ENCODE measurements at places on chromosomes 16 and 17. TPM values are rescaled to one million over a fixed set of nuclear protein-coding genes. Genes with fewer than 3 reads are reported as not detected.

DNA sequence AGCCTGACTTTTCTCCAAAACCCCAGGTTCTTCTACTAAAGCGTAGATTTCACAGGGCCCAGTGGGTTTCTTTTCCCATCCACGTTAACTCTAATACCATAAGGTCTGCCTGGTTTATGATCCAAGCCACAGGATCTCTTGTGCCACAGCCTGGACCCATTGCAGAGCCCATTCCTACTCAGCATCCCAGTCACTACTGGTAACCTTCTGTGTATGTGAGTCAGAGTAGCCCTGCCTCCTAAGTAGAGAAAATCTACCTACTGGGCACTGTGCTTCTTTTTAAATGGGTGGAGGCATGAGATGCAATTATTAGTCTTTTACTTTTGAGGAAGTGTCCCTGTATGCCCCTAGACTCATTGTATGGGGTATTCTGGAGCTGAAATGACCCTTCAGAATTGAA, 13.5 kb downstream of the CCL11 start:
- no peak for DNase-seq

DNA sequence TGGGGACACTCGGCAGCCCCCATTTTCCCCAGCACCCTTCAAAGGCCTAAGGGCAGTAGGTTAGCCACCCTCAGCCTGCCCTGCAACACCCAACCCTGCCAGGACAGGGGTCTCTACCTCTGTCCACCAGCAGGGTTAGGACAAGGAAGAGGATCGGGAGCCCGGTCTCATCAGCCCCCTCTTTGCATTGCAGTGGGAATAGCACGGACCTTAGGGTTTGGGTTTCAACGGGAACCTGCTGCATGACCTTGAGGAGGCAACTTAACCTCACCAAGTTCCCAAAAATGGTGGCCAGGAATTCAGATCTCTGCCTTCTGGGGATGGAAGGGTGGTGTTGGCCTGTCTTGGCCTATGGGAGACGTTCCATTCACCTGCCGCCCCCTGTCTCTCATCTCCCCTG, 20.2 kb upstream of the SPPL2C start:
- DNase-seq: no peak

GRCh38 chr16:81293909-81294802, 20.6 kb upstream of the GAN start:
- no peak for DNase-seq

DNA sequence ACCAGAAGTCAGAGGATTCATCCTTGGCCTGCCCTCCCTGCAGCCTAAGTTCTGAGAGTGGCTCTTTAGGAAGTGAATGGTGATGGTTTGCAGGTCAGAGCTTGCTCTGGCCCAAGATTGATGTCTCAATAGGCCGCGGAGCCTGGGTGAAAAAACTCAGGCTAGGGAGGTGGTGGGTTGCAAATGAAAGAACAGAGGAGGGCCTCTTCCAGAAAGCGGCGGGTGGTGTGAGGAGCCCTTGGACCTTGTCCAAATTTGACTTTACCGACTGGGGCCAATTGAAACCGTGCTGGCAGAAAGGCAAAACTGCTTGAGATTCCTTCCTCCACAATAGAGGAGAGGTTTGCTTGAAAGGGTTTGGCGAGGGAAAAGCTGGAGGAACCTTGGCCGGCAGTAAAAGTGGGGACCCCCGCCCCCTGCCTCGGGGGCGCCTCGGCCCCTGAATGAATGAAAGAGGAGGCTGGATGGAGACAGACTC, 331.3 kb downstream of the SEC14L1 start:
- peak; percentile 97 for DNase-seq

GRCh38 chr17:70254735-70255460, 85.6 kb downstream of the KCNJ2 start:
- DNase-seq: no peak

DNA sequence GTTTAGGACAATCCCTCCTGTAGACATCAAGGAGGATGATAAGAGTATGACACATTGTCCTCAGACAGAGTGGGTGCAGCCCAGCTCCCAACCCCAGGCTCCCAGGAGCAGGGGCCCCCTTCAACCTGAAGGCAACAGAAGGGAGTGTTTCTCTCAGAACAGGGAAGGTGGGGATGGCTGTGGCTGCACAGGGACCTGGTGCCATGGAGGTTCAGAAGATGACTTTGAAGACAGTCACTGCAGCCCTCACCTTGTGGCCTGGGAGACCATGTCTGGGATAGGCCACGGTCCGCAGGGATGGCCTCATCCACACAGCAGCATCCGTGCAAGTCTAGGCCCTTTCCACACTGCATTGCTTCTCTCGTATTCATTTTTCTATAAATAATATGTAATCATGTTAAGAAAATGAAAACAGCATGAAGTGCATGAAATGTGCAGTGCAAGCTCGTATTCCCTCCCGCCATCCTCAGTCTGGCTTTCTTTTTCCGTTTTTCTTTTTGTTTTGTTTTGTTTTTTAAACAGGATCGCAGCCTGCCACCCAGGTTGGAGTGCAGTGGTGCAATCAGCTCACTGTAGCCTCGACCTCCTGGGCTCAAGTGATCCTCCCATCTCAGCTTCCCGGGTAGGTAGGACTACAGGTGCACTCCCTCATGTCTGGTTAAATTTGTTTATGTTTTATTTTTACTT, 71.1 kb downstream of the METRNL start:
- no peak for DNase-seq

DNA sequence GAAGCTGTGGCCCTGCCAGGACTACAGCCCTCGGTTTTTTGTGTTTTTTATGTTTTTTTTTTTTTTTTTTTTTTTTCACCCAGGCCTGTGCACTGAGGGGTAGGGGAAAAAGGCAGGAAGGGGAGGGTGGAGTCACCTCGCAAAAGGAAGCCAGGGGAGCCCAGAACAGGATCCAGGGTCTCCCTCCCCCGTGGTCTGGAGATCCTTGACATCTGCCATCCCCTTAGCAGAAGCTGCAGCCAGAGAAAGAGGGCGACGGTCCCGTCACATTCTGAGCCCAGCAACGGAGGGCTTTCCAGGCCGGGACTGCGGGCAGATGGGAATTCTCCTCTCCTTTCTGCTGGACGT, 29.1 kb upstream of the PHOSPHO1 start:
- DNase-seq: no peak

GRCh38 chr17:15663176-15663575, 20.9 kb downstream of the TRIM16 start:
- DNase-seq: no peak

DNA sequence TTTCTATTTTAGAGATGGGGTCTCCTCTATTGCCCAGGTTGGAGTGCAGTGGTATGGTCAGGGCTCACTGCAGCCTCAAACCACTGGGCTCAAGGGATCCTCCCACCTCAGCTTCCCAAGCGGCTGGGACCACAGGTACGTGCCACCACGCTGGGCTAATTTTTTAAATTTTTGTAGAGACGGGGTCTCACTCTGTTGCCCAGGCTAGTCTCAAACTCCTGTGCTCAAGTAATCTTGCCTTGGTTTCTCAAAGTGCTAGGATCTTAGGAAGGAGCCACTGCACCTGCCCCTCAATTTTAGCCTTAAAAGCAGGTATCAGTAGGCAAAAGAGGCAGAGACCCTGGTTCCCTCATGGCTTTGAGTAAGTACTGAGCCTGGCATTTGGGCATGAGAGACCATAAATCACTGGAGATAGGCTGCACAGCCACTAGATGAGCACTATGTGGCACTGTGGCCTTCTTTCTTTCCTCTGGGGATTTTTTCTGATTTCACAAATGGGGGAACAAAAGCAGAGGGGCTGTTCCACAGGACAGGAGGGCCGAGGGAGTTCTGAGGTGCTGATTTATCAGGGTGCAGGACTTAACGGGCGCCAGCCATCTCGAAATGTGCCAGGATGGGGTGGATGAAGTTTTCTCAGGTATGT, 82.2 kb downstream of the PLXDC1 start:
- peak; percentile 71 for DNase-seq

DNA sequence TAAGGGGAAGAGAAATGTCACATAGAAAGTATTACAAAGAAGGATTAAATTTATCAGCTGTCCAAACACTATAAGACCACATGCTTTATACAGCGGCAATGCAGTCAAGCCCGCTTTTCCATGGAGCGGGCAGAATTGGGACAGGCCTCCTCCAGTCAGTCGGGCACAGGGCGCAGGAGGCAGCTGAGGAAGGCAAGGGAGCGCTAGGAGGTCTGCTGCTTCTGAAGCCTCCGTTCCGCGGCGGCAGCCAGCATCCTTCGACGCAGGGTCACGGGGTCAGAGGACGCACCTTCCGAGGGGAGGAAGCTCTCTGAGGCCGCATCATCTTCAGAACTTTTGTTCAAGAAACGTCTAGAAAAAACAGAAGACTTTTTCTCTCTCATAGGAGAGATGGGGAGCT, 62.6 kb downstream of the AMFR start:
- no peak for DNase-seq

GRCh38 chr16:66346221-66346620, 20.3 kb upstream of the CDH5 start:
- DNase-seq: no peak

GRCh38 chr17:80650751-80651518, 106.3 kb downstream of the RPTOR start:
- DNase-seq: no peak

GRCh38 chr17:16439811-16440351, 24.5 kb downstream of the TRPV2 start:
- DNase-seq: no peak

DNA sequence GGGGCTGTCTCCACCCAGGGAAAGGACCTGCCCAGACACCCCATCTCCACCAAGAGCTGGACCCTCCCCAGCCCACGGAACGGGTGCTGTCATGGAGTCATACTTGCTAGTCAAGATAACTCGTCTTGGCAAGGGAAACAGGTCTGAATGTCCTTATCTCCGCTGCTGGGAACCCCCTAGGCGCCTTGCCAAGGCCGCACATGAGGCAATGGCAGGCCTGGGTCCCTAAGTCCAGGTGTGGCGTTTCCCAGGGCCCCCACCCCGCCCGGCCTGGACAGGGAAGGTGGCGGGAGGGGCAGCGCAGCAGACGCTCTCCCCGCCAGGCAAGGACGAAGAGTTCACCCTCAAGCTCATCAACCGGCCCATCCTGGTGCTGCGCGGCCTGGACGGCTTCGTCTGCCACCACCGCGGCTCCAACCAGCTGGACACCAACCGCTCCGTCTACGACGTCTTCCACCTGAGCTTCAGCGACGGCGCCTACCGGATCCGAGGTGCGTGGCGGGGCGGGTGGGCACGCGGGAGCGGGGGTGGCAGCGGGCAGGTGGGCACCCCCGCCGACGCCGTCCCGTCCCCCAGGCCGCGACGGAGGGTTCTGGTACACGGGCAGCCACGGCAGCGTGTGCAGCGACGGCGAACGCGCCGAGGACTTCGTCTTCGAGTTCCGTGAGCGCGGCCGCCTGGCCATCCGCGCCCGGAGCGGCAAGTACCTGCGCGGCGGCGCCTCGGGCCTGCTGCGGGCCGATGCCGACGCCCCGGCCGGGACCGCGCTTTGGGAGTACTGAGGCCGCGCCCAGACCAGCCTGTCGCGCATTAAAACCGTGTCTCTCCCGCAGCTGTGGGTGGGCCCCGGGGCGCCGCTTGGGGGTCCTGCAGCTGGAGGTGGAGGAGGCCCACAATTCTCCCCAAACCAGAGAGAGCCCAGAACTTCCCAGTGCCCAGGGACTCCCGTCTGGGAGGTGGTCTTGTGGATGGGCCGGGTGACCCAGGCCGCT, 8.4 kb downstream of the FSCN2 start:
- no peak for DNase-seq

DNA sequence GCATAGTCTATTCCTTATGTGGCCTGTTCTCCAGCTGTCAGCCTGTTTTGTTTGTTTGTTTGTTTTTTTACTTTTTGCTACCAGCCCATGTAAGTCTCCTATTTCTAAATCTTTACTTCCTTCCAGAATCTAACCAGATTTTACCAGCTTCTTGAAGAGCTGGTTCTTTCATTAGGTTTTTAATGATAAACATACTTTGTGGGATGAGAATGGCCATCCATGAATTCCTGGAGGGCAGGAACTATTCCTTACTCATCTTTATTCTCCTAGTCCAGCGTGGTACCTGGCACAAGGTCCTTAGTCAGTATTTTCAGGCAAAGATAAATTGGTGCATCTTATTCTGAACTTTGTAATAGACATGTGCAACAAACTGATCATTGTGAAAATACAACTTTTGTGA, 17.3 kb downstream of the RSPRY1 start:
- DNase-seq: no peak

- no peak for DNase-seq
Observed at GRCh38 chr17:30304778-30305177, 13.0 kb upstream of the BLMH start.

DNA sequence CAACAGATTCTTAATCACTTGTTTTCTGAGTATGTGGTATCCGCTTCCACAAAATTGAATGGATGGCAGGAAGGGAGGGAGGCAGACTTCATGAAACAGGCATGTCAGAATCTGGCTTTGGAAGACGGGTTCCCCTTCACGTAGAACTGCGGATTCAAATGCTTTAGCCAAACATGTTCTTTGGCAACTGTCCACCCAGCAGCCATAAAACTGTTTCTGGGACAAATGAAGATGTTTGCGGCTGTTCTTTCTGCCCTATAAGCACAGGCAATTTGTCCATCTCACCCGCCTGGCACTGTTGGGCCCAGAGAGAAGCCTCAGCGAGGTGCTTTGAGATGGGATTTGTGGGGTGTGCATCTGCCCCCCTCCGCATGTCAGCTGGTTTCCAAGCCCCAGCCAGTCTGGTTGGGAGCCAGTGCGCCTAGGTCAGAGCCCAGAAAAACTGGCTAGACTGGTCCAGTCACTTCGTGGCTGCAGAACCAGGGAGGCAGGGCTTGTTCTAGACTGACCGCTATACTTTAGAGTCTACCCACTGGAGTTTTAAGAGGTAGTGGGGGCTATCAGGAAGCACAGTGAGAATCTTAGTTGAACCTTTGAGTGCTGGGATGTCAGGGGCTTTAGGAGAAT, 6.3 kb downstream of the CRHR1 start:
- peak; percentile 39 for DNase-seq

DNA sequence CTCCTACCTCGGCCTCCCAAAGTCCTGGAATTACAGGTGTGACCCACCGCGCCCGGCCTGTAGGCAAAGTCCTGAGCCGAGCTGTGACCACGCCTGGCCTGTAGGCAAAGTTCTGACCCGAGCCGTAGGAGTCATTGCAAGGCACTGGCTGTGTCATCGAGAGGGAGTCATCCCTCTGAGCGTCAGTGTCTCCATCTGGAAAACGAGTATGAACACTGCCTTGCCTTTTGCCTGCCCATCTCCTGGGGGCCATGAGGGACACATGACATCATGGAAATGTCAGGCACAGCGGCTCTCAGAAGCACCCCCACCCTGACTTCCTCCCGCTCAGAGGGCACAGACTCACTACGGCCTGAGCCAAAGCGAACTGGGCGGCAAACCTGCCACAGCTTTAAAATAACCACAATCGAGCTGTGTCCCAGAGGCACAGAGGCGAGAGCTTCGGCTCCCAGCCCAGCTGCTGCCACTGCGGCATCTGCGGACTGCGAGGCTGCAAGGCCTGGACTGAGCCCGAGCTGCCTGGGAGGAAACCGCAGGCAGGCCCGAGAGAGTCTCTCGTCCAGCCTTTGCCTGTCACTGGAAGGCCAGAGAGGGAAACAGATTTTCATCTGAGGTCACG, 50.8 kb downstream of the RPH3AL start:
- DNase-seq: peak; percentile 48

Gene CCL7
- total RNA-seq: 1.0 TPM

Gene CMTM2
- 2.2 TPM for total RNA-seq

Gene TBC1D3K
- not detected for total RNA-seq

Gene CD68
- total RNA-seq: 33.3 TPM

Gene TEX19
- total RNA-seq: not detected

Gene NRN1L
- total RNA-seq: 5.8 TPM

Gene ARL16
- 27.4 TPM for total RNA-seq

Gene DLX3
- total RNA-seq: 0.52 TPM

Gene AANAT
- total RNA-seq: 0.31 TPM

Gene MARVELD3
- total RNA-seq: 9.3 TPM

Gene SPN
- 5.8 TPM for total RNA-seq

All from lung (tissue), 17 donors.